ENCODE measurements at places on chromosomes 1 and 21. TPM values are rescaled to one million over a fixed set of nuclear protein-coding genes. Genes with fewer than 3 reads are reported as not detected.

GRCh38 chr1:33275195-33275594 is 18.9 kb downstream of the ZNF362 start:
- DNase-seq, result no peak

DNA sequence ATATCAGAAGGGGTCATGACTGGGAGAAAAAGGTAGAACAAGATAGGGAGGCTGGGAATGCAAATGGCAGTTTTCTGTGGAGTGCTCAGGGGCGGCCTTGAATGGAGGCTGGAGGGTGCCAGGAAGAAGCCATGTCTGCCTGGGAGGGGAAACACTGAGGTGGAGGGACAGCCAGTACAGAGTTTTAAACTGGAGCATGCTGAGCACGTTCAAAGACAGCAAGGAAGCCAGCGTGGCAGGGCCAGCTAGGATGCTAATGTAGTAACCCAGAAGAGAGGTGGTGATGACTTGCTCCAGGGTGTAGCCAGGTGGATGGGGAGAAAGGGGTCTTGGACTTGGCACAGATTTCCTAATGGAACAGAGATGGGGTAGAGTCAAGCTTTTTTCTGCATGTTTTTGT is 445.8 kb upstream of the VAMP3 start:
- DNase-seq, result no peak

DNA sequence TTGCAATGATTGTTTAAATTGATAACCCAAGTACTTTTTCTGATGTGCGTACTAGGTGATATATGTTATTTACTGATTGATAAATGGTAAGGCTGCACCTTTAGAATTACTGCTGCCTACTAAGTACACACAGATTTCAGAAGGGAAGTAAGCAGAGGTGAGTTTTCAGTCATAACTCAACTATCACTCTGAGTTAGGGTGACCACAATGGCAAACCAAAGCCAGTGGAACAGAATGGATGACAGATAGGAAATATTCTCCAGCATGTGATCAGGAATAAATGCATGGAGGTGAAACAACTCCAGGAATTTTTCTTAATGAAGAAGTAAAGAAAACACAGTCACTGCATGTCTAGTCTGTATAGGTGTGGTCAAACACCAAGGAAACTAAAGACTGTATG is 7.5 kb upstream of the KCNJ15 start:
- DNase-seq, result no peak

DNA sequence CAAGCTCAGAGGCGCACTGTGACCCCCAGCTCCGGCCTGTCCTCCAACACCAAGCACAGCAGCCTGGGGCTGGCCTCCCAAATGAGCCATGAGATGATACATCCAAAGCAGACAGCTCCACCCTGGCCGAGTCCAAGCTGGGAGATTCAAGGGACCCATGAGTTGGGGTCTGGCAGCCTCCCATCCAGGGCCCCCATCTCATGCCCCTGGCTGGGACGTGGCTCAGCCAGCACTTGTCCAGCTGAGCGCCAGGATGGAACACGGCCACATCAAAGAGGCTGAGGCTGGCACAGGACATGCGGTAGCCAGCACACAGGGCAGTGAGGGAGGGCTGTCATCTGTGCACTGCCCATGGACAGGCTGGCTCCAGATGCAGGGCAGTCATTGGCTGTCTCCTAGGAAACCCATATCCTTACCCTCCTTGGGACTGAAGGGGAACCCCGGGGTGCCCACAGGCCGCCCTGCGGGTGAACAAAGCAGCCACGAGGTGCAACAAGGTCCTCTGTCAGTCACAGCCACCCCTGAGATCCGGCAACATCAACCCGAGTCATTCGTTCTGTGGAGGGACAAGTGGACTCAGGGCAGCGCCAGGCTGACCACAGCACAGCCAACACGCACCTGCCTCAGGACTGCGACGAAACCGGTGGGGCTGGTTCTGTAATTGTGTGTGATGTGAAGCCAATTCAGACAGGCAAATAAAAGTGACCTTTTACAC is 29.1 kb downstream of the SLC19A1 start:
- DNase-seq, result no peak

GRCh38 chr1:244030481-244031040 is 20.5 kb upstream of the ZBTB18 start:
- DNase-seq, result no peak

GRCh38 chr1:57319165-57319564 is 104.7 kb downstream of the DAB1 start:
- no peak for DNase-seq

DNA sequence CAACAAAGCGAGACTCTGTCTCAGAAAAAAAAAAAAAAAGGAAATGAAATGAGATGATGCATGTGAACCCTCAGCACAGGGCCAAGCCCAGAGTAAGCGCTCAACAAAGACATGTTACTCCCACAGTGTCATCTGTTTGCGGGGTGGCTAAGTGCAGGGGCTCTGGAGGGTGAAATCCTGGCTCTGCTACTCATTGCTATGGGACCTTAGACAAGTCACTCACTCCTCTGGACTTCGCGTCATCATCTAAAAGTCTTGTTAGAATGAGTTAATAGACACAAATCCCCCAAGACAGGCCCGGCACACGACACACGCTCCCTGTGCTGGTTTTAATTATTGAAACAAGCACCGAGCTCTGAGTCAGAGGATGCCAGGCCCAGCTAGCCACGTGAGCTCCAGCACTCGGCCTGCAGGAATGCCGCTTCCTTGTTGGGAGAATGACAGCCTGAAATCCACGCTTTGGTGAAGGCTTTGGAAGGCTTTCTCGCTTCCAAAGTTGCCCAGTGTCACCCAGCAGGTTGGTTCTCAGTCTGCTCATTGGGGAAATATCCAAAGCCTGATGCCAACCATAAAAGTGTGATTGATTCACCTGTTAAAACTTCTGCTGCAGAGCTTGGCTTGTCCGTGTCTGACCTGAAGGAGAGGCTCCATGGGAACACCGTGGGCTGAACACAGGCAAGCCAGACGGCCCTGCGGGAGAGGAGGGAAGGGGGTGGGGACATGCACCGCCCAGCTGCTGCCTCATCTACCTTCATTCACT is 36.7 kb upstream of the TARDBP start:
- peak; percentile 82 for DNase-seq

- DNase-seq, result peak; percentile 19
These were observed 49.8 kb downstream of the ARHGEF16 start for GRCh38 chr1:3504151-3504821.

- no peak for DNase-seq
These were observed 377.5 kb downstream of the LMO4 start for GRCh38 chr1:87706203-87706602.

- peak; percentile 68 for DNase-seq
These were observed 6.7 kb upstream of the SH2D5 start for GRCh38 chr1:20739225-20739624.

- DNase-seq, result peak; percentile 65
These were observed 4.0 kb downstream of the CASQ2 start for GRCh38 chr1:115764541-115764940.

Gene E2F2
- total RNA-seq, result 2.2 TPM

Gene OR2L13
- total RNA-seq, result not detected

Gene HTR6
- not detected for total RNA-seq

Gene CLEC20A
- not detected for total RNA-seq

Measured in fibroblast of villous mesenchyme (primary cell).